ENCODE measurements at places on chromosomes 1 and 21. TPM values are rescaled to one million over a fixed set of nuclear protein-coding genes. Genes with fewer than 3 reads are reported as not detected.
A peak's percentile ranks its signal among the peaks of the same experiment; 100 is the strongest.

GRCh38 chr1:1665815-1666251 is 7.0 kb upstream of the CDK11B start:
- no peak overlapping the region for H3K27ac ChIP-seq
- no peaks in the 10 kb centered on the region for H3K4me1 ChIP-seq
- peak; percentile 66 for DNase-seq
- H3K36me3 ChIP-seq = peaks cover 29% of the 10 kb centered on the region
- no peak overlapping the region for H3K4me3 ChIP-seq

The SRSF11 gene
- 214 TPM for total RNA-seq

The ZNF683 gene
- total RNA-seq = not detected

The PCAT6 gene
- 6.4 TPM for total RNA-seq

The CZIB gene
- total RNA-seq = 73.2 TPM

All from H9 (cell line).